Activated effector memory CD4-positive, alpha-beta T cell treated with Interleukin-2 at 50 U/mL for 16 hours (primary cell): ENCODE measurements at places on chromosomes 7 and 10.

- DNase-seq: no peak
Measured at GRCh38 chr10:122139627-122140170, 131.4 kb upstream of the BTBD16 start.

GRCh38 chr7:150631866-150632864 is at the start of gene GIMAP6:
TSS of gene GIMAP6 (minus strand) at chr7:150632385. CDS start at chr7:150630142, 2,243 bp downstream.
- DNase-seq: peak; percentile 35

- DNase-seq: no peak
Measured at GRCh38 chr10:3772361-3773171, 12.4 kb downstream of the KLF6 start.

GRCh38 chr10:119439922-119440321 is 102.6 kb downstream of the RGS10 start:
- no peak for DNase-seq

DNA sequence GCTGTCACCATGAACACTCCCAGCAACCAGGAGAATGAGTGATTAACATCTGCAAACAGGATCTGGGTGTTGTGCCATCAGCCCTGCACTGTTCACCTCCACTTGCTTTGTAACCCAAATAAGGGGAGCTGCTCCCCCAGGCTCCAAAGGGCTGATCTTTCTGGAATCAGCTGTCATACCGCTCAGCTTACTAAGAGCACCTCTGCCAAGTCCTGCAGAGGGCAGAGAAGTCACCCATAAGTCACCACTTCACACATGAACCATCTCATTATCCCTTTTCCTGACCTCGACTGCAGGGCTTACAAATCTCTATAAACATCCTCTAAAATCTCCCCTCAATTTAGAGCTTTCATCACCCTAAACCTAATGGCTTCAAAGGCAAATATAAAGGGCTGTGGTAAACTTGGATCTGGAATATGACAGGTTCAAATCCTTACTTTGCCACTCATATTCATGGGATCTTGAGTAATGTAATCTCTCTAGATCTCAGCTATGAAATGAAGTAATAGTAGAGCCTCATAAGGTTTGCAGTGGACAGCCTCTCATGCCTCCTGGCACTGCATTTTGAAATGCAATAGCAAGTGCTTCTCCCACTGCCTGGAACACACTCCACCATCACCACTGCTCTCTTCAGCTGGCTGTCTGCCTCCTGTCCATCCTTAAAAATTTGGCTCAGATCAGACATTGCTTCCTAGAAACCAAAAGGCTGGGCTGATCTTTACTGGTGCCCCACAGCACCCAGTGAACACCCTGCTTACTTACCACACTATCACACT is 38.8 kb downstream of the ERLIN1 start:
- no peak for DNase-seq

- DNase-seq: no peak
Measured at GRCh38 chr10:109835257-109835656, 88.1 kb downstream of the XPNPEP1 start.
